ENCODE measurements at places on chromosomes 3 and 15.

GRCh38 chr15:100693451-100693850 is 91.1 kb downstream of the ASB7 start:
- DNase-seq = no peak

DNA sequence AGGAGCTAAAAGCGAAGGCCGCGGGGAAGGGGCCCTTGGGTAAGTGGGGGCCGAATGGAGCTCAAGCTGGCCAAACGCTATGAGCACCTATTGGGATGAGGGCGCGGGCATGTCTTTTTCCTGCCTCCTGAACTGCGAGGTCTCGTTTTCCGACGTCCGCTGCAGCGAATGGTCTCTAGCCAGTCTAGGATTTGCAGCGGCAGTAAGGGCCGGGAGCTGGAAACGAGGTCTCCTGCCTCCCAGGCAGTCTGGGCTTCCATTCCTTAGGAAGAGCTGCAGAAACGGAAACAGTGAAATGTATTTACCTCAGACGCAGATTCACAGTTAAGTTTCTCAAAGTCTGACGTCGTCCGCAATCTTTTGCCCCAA is 517 bp downstream of the TMA7 start:
- DNase-seq = peak; percentile 38

DNA sequence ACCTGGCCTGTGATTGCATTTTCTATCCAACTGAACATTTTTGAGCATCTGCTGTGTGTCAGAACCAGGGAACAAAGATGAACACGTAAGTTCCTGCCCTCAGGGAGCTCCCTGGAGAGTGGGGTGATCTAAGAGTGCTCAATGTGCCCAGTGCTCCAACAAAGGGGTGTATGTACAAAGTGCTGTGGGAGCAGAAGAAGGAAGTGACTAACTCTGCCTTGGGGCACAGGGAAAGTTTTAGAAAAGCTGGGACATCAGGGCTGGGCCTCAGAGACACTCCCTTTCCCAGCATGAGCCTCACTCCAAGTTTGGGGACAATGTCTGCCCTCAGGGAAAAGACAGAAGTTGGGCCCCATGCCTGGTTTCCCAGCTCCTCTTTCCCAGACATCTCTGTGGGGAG is 27.6 kb upstream of the BNC1 start:
- DNase-seq = no peak

- no peak for DNase-seq
Observed at GRCh38 chr15:25713736-25714537, 149.2 kb downstream of the ATP10A start.

DNA sequence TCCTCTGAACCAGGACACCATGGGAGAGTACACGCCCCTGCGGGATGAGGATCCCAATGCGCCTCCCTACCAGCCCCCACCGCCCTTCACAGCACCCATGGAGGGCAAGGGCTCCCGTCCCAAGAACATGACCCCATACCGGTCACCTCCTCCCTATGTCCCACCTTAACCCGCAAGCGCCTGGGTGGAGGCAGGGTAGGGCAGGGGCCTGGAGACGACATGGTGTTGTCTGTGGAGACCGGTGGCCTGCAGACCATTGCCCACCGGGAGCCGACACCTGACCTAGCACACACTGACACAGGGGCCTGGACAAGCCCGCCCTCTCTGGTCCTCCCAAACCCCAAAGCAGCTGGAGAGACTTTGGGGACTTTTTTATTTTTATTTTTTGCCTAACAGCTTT is 21.2 kb upstream of the BSN start:
- DNase-seq = no peak

- no peak for DNase-seq
Observed at GRCh38 chr3:162022911-162023310, 526.3 kb downstream of the OTOL1 start.

DNA sequence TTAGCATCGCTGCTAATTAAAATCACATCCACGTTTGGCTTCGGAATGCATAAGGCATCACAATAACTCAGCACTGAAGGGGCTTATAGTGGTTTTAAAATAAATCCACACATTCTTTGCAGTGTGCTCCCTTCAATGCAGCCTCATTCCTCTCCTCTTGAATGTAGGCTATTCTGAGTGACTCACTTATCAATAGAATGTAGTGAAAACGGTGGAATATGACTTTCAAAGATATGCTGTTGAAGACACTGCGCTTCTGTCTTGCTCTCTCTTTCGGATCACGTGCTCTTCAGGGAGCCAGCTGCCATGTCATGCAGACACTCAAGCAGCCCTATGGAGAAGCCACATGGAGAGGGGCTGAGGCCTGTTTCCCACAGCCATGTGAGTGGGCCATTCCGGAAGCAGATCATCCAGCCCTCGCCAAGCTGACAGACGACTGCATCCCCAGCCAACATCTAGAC is 87.4 kb downstream of the CRYGS start:
- DNase-seq = no peak

GRCh38 chr3:13747627-13748026 is 132.2 kb downstream of the WNT7A start:
- DNase-seq = no peak

- no peak for DNase-seq
Observed at GRCh38 chr15:79505956-79506355, 73.8 kb downstream of the MINAR1 start.

DNA sequence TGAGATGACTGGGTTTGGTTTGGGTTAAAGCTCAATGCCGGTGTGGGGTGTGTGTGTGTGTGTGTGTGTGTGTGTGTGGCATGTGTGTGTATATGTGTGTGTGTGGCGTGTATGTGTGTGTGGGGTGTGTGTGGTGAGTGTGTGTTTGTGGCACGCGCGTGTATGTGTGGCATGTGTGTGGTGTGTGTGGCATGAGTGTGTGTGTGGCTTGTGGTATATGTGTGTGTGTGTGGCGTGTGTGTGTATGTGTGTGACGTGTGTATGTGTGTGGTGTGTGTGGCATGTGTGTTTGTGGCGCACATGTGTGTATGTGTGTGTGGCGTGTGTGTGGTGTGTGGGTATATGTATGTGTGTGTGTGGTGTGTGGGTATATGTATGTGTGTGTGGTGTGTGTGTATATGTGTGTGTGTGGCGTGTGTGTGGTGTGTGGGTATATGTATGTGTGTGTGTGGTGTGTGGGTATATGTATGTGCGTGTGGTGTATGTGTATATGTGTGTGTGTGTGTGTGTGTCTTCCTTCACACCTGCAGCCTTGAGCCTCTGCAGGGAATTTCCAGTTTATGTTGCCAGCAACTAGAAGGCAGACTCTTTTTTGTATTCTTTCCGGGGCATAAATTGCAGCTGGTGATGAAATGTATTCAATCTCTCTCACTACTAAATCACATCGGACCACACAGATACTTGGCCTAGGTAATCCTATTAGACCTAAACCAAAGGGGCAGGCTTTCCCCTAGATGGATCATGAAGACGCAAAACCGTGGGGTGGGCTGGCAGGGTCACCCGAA is 34.8 kb downstream of the CHRD start:
- no peak for DNase-seq

DNA sequence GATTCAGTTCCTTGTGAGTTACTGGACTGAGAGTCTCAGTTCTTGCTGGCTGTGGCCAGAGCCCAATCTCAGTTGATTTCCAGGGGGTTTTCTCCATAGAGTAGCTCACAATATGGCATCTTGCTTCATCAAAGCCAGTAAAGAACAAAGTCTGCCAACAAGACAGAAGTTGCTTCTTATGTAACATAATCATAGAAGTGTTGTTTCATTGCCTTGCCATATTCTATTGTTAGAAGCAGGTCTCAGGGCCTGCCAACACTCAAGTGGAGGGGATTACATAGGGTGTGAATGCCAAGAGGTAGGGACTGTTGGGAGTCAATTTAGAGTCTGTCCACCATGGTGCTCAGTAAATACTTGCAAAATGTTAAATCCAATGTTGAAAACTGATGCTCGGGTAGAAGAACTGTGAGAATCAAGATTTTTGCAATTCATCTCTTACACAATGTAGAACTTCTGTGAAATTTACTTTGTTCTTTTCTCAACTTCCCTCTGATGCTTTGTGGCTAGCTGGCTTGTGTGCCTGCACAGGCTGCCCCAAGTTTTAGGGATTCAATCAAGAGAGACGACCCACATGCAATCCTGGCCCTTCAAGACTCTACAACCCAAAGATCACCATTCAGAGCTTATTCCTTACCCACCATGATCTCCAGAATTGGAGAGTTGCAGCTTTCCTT is 13.3 kb upstream of the PXYLP1 start:
- DNase-seq = no peak

DNA sequence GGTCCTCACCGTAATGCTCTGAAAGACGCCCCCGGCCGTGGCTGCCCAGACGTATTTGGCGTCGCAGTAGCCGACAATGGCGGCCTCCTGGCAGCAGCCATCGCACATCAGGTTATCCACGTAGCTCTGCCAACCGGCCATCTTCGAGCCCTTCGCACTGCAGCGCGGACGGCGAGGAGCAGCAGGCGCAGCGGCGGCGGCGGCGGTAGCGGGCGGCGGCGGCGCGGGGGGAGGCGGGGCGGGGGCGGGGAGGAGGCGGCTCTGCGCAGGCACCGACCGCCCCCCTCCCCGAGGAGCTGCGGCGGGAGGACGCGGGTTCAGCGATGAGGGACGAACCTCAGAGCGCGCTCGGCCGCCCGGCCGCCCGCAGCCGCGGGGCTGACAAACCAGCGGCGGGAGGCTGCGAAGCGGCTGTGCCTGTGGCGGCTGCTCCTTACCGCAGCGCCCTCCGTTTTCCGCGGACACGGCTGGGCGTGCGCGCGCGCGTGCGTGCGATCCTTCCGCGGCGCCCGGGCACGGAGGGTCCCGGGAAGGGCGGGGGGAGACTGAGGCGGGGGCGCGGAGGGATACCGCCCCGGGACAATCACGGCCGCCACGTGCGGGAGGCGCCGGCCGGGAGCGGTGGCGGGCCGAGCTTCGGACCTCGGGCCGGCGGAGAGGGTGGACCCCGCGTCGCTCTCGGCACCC is at the start of gene PFN2:
Gene PFN2 (minus strand): TSS at position 180 of the 687 bp plus-strand sequence. CDS start 39 bp downstream, at position 141.
- DNase-seq = peak; percentile 78

GRCh38 chr3:147906285-147906684 is 497.1 kb downstream of the ZIC1 start:
- DNase-seq = no peak

GRCh38 chr3:138186221-138186620 is 880 bp upstream of the ARMC8 start:
- no peak for DNase-seq

DNA sequence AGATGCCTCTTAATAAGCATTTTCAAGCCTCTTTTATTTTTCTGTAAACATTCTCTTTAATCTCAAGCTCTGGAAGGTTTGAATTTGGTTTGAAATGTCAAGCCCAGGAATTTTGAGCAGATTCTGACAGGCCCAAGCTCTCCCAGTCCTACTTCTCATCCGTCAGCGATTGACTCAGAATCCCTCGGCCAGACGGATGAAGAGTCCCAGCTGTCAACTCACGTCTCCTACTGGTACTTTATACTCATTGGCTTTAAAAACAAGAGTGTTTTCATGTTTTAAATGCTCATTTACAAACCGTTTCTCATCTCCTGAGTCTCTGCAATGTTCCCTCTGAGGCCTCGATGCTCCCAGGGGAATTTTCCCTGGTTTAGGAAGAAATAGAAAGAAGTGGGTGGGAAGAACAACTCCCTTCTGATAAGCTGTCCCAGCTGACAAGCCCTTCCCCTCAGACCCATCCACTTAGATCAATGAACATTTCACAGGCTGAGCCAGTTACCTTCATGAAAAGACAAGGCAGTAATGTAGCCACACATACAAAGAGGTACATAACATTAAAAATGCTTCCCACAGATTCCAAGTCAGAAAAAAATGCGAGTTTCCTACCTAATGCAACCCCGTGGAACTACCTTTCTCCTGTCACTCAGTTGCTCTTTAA is 478.2 kb upstream of the DPH6 start:
- no peak for DNase-seq

DNA sequence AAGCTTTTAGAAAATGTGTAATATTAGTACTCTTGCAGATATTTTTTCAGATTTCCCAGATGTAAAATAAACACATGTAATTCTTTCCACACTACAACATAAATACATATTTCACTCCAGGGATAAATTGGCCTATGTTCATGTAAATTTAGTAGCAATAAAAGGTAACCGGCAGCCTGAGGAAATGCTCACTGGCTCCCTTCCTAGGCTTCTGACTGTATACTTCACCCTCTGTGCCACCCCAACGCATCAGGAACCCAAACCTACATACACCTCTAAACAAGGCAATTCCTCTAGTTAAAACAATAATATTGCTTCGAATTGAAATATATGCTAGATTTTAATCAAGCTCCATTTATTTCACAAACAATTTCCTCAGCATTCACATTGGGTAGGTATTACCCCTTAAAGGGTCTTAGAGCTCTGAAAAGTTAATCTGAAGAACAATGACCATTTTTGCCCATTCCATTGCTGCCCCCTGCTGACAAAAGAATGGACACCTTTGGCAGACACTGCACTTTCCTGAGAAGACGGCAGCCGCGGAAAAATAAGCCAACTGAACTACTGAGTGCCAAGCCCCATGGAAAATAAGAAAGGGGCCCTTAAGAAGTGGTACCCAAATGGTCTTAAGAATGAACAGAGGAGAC is 212.5 kb downstream of the OSBPL10 start:
- peak; percentile 57 for DNase-seq

- DNase-seq = peak; percentile 71
Observed at GRCh38 chr15:45634432-45635190, at the start of gene SQOR. TSS of gene SQOR (plus strand) at chr15:45635029. CDS start at chr15:45658924, 23,895 bp downstream.

DNA sequence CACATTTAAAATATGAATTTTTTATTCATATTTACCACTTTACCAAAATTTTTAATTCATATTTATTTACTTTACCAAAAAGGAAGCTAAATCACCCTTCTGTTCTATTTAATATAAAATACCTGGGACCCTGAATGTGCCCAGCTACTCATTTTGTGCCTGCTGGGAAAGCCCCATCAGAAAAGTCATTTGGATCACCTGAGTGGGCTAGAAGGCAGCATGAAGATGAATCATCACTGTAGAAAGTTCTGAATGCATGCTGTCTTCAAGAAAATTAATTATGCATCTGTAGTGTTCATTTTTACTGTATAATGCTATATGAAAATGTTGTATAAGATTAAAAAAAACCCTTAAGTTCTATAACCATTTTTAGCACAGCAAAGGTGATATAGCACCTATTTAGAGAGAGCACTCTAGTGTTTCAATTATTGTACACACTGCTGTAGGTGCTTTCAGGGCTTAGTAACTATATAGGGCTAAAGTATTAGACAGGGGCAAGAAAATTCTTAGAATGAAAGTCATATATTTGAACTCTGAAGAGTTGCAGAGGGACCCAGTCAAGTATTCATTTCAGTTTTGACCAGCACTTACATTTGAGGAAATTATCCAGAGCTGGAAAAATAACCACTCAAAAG is 175.1 kb downstream of the NFKBIZ start:
- DNase-seq = no peak

All from nephron progenitor cell (in vitro differentiated cells).